ENCODE measurements at places on chromosomes 11 and 22.

DNA sequence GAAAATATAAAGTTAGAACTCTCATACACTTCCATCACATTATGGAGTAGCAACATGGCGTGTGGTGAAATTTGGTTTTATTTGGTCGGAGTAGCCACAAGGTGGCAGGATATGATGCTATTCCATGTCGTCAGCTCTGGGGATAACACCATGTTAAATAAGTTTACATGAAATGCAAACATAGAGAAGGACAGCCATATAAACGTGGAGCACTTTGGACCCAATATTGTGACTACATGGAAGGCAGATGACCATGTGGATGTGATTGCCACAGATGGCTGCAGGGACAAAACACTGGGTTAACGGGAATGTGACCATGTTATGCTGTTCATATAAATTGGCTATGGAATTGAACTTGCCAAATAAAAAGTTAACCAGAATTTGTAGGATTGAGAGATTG lies 21.0 kb downstream of the OR5M11 start:
- no peak for DNase-seq

DNA sequence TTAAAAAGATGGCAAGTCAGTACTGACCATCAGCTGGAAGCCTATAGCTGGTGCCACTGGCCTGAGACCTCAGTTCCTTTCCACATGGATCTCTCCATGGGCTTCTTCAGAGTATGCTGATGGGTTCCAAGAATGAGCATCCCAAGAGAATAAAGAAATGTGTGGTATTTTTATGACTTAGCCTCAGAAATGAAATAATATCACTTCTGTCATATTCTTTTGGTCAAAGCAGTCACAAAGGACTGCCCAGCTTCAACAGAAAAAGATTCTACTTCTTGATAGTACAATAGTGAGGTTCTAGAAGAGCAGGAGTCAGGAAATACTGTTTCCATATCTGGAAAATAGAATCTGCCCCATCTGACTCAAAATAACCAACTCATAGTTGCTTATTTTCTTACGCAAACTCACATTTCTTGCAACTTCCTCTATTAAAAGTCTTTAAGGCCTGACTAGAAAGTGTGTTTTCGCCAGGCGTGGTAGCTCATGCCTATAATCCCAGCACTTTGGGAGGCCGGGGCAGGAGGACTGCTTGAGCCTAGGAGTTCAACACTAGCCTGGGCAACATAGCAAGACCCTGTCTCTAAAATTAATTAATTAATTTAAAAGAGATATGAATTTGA lies 116.9 kb downstream of the SIK3 start:
- no peak for DNase-seq

GRCh38 chr11:94170953-94171352 lies 42.3 kb downstream of the PANX1 start:
- DNase-seq, result no peak

DNA sequence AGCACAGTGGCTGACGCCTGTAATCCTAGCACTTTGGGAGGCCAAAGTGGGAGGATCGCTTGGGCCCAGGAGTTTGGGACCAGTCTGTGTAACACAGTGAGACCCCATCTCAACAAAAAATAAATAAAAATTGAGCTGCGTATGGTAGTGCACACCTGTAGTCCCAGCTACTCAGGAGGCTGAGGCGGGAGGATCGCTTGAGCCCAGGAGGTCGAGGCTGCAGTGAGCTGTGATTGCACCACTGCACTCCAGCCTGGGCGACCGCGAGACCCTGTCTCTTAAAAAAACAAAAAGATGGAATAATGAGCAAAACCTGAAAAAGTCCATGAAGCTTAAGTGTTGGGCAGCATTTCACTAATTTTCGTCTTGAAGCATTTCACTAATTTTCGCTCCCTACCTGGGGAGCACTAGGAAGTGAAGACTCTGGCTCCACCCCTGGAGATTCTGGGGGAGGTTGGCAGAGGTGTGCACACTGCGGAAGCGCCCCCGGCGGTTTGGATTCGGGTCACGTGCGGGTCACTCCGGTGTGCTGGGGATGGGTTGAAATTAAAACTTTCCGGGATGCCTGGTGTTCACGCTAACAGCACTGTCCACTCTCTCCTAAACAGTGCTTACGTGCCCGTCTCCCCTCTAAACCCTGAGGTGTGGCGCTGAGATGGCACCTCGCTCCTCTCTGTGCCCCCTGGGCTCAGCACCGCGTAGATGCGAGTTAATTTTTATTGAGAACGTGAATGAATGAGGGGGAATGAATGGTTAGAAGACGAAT lies 906 bp upstream of the NAA40 start:
- no peak for DNase-seq

GRCh38 chr11:45477588-45477987 lies 187.8 kb downstream of the CHST1 start:
- DNase-seq, result no peak

DNA sequence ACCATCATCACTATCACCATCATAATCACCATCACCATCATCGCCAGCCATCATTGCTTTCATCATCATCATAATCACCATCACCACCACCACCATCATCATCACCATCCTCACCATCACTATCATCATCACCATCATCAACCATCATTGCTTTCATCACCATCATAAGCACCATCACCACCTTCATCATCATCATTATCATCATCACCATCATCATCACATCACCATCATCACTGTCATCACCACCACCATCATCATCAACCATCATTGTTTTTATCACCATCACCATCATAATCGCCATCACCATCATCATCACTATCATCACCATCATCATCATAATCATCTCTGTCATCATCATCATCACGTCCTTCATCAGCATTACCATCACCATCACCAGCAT lies 9.3 kb upstream of the OSBPL5 start:
- DNase-seq, result no peak

DNA sequence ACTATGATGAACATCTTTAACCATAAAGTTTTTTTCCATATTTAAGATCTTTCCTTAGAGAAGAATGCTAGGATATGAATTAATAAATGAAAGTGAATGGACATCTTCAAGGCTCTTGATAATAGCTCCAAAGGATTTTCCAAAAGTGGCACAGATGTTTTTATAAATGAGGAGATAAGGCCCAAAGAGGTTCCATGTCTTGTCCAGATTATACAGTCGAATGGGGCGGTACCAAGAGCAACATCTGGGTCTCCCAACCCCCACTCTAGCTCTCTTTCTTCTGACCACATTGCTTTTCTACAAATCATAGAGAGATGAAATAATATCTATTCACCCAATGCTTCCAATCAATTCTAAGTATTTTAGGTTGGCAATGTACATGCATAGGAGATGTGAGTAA lies 114.1 kb downstream of the KCNC1 start:
- DNase-seq, result no peak

- no peak for DNase-seq
Observed at GRCh38 chr11:15195454-15196200, 80.9 kb downstream of the INSC start.

DNA sequence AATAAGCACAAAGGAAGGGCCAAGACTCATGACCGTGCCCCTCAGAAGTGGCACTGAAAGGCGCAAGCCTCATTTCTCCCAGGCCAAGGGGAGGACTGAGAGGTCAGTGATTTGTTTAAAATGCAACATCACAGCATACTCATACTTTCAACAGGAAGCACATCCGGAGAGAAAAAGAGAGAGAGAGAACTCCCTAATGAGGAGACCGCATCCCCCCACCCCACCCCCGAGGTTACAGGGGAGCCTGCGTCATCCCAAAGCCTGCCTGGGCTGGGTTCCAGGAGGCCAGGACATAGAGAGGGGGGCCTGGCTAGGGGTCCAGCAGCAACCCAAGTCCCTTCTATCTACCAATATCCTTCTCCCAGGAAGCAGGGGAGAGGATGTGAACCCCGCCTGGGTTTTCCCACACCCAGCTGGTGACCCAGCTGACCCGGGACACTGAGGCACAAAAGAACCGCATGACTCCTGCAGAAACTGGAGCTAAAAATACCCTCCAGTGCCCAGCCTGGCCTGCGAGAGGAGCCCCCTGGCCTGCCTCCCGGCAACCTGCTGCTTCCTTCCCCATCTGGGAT lies 3.8 kb downstream of the CSNK1E start:
- DNase-seq, result no peak

DNA sequence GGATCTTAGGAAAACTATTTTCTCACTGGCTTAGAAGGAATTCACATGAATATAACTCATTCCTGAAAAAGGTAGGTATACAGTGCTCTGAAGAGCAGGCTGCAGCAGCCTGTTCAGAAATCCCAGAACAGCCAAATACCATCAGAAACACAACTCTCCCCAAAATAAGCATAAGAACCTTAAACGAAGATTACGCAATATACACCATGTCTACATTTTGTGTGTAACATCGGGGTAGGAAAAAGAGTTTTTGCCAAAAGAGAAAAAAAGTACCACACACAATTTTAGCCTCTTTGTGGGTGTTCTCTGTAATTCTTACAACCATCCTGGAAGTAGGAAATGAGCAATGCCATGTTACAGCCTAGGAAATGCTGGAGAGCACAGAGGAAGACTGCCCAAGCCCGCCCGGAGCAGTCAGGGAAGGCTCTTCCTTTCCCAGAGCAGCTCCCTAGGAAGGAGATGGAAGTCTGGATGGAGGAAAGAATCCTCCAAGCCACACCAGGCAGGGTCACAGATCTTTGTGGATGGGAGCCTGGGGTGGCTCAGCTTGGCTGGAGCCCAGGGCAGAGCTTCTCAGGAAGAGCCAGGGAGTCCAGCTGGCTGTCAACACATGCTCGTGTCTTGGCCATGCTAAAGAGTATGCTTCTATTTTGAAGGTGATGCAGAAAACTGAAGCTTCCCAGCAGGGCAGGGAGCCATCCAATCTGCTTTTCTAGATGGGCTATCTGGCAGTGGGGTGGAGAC lies 49.7 kb upstream of the ARFGAP3 start:
- DNase-seq, result no peak

DNA sequence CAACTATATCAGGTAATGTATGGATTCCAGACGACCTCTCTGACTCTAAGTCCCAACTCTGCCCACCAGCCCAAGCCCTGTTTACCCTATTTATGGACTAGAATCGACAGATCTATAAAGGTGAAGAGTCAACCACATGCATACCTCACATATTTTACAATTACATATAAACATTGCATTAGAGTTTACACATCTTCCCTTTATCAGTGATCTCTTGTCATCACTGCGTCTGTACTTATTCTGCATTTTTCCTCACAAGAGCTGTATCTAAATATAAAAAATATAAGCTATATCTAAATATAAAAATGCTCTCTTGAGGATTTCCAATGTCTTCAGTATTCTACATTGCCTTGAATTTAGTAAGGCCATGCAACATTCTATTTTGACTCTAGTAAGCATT lies 8.5 kb downstream of the FIBIN start:
- DNase-seq, result no peak

- DNase-seq, result no peak
Observed at GRCh38 chr11:119874660-119875238, 145.7 kb upstream of the NECTIN1 start.

DNA sequence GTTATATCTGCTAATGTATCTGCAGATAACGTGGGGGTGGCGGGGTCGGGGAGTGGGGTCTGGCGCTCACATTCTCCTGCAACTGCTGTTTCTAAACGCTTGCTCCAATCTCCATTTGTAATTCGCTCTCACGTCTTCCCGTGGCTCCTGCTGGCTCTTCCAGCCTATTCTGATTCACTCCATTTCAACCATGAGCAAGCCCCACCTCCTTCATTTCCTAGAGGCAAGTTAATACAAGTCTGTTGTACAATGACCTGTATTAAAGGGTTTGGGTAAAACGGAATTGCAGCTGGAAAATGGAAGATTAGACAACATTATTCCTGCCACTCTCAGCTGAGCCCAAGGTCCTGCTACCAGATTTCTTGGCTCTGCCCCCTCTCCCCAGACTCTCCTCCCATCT lies 132.3 kb downstream of the CSNK2A3 start:
- DNase-seq, result no peak

GRCh38 chr11:62026739-62027370 lies 59.4 kb upstream of the FTH1 start:
- DNase-seq, result no peak

- no peak for DNase-seq
Observed at GRCh38 chr11:64237484-64237951, 3.1 kb downstream of the VEGFB start.

DNA sequence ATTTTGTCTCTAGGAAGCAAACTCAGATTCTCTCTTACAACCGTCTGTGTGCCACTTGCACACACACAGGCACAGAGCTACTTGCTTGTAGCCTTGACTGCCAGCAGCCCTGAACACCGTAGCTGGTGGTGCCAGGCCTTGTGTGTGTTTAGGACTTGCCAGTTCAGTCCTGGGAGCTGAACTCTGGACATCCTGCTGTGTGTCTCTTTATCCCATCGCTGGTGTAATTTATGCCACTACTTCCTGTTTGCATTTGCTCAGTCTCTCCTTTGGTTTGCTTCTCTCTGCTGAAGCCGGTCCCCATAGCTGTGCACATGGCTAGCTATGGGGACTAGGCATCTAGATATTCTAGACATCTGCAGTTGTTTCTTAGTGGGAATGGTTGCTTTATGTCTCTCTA lies 24.0 kb downstream of the MARK2 start:
- no peak for DNase-seq

DNA sequence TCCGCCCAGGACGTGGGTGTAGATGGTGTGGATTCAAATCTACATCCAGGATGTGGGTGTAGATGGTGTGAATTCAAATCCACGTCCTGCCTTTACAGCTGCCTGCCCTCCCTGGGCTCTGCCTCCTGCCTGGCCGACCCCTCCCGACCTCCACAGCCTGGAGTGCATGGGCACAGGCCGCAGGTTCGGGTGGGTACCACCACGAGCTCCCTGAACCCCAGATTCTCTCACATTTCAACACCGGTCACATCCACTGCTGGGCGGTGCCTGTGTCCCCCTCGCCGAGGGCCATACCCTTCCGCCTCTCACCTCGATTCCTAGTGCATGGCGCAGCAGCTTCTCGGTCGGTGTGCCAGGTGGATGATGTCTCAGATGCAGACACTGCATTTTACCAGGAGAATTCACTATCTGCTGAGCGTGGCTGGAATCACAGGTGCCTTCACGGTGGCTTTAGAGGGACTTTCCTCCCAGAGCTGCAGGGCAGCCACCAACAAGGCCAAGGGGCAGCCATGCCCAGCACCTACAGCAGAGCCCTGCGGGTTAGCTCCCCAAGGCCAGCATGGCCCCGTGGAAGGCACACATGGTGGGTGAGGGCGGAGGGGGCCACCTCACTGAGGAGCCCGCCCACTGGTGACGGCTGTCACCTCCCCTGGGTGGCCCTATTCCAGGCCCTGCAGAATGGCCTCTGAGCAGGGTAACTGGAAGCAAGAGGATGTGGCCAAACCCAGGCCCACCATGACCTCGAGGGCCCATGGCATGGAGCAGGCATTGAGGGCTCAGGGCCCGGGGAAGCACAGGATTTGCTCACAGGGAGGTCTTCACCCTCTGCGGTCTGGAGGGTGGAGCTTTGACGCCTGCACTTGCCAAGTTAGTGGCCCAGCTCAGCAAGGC lies 638.5 kb downstream of the TBC1D22A start:
- no peak for DNase-seq

DNA sequence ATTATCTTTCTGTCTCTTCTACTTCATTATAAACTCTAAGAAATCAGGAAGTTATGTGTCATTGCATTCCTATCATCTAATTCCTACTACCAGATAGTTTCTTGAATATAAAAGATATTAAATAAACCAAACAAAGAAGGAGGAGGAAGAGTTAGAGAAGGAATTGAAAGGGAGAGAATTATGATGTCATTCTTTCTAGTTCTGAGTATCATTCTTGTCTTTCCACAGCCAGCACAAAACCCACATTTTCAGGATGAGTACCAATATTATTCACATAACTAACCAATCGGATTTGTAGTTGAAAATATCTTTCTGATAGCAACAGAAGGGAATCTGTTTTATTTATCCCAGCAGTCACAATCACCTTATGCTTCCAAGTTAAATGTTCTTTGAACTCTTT lies 13.3 kb downstream of the MS4A13 start:
- no peak for DNase-seq
